ENCODE measurements at places on chromosomes 16 and 17.
A peak's percentile ranks its signal among the peaks of the same experiment; 100 is the strongest.

DNA sequence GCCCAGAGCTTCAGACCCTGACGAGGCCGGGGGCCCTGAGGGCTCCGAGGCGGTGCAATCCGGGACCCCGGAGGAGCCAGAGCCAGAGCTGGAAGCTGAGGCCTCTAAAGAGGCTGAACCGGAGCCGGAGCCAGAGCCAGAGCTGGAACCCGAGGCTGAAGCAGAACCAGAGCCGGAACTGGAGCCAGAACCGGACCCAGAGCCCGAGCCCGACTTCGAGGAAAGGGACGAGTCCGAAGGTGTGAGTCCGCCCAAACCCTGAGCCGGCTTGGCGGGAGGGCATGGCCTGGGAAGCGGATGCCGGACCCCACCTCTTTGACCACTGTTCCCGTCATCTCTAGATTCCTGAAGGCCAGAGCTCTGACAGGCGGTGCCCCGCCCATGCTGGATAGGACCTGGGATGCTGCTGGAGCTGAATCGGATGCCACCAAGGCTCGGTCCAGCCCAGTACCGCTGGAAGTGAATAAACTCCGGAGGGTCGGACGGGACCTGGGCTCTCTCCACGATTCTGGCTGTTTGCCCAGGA is 4.4 kb downstream of the NOL3 start:
- DNase-seq: no peak

- DNase-seq: no peak
These were observed 7.5 kb upstream of the NFATC2IP start for GRCh38 chr16:28943281-28943680.

- DNase-seq: no peak
These were observed 58.3 kb downstream of the HIC1 start for GRCh38 chr17:2113279-2113622.

DNA sequence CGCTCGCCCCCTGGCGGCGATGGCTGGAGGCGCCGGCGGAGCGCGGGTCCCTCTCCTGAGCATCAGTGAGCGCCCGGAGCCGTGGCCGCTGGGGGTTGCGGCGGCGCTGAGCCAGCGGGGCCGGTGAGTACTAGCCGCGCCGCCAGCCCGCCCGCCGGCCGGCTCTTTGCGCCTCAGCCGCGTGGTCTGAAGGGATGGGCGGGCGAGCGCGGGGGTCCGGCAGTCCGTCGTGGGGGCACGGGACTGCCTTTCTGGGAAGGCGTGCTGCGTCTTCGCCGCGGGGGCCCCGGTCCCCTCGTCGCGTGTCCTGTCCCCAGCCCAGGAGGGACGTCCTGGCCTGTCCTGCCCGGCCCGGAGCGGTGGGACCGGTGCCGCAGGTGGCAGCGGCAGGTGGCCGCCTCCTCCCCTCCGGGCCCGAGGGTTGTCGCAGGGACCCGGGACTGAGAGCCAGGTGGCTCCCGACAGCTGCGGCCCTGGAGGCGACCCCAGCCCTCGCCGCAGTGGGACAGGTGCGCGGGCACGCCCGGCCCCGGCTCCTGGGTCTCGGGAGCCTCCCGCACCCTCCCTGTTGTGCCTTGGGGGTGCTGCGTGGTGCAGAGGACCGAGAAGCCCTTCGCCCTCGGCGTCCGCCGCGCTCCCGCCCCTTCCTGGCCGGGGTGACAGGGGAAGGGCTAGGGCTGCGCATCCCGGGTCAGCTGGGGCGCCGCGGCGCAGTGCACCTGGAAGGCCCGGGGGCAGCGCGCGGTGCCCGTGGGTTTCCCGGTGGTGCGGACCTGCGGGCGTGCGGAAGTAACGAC is at the start of gene SPECC1:
TSS of gene SPECC1 (plus strand) at position 58 of the 797 bp plus-strand sequence. CDS start 87,293 bp downstream, outside the sequence.
- DNase-seq: peak; percentile 60

- DNase-seq: no peak
These were observed 508.9 kb downstream of the WWOX start for GRCh38 chr16:78608305-78608776.

- DNase-seq: peak; percentile 1
These were observed 52.8 kb downstream of the GSG1L start for GRCh38 chr16:28010671-28011070.

DNA sequence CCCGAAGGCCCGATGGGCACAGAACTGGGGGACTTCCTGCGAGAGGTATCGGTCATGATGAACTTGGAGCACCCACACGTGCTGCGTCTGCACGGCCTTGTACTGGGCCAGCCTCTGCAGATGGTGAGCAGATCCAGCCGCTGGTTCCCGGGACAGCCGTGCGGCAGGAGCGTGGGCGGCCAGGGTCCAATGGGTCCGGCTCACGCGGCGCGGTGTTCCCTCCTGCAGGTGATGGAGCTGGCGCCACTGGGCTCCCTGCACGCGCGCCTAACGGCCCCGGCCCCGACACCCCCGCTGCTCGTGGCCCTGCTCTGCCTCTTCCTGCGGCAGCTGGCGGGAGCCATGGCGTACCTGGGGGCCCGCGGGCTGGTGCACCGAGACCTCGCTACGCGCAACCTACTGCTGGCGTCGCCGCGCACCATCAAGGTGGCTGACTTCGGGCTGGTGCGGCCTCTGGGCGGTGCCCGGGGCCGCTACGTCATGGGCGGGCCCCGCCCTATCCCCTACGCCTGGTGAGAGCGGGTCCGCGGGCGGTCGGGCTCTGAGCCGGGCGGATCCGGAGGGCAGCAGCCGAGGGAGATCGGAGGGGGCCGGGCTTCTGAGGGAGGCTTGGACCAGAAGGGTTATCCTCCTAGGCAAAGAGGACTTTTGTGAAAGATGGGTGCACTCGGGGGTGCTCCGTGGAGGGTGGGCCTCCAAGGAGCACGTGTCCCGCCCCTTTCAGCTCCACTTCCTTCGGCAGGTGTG is 3.0 kb downstream of the TNK1 start:
- DNase-seq: peak; percentile 30

DNA sequence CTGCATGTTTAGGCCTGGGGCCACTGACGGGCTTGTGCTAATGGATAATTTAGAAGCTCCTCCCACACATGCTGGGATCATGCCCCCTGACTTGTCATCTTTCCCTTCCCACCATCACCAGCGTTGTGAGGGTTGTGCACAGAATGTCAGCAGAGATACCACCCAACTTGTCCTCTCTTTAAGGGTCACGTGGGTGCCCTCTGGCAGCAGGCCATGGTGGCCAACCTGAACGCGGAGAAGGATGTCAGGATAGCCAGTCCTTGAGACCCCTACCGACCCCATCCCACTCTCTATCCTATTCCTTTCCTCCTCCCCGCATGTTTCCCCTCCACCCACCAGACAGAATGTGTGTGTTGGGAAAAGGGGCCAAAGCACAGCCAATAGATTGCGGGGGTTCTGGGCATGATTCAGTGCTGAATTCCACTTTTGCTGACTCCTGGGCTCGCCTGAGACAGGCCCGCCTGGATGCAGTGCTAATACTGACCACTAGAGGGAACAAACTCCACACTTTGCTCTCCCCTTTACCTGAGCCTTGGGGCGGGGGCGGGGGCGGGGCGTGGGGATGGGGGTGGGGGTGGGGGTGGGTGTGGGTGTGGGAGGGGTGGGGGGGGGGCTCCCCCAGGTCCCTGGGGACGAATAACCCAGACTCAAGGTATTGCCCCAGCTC is at the start of gene GH2:
TSS of gene GH2 (minus strand) at position 10 of the 667 bp plus-strand sequence. CDS start 143 bp downstream, outside the sequence.
- DNase-seq: peak; percentile 44

DNA sequence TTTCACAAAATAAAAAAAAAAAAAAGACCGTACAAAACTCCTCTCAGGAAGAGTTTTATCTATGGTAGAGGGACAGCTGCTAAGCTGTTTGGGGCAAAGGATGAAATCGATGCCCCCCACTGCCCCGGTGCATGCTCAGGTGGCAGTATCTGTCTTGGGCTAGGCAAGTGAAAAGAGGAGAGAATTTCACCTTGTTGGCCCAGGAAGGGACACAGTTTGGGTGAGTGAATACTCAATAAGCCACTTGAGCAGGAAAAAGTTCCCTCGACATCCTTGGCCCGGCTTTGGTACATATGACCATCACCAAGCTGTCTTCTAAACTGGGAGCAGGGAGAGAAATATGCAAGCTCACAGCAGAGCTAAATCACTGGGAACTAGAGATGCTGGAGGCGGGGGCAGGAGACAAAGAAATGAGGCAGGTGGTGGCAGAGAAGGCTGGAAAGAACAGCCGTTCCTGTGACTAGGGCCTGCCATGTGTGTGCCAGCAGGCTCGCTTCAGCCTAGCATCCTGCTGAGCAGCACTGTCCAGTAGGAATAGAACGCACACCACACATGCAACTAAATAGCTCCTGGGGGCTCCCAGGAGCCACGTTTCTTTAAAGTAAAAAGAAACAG is 8.2 kb upstream of the EIF1 start:
- DNase-seq: no peak

GRCh38 chr16:68910051-68910450 is 66.7 kb downstream of the TANGO6 start:
- DNase-seq: no peak

GRCh38 chr16:70770626-70771552 is 30.1 kb downstream of the VAC14 start:
- DNase-seq: peak; percentile 60

DNA sequence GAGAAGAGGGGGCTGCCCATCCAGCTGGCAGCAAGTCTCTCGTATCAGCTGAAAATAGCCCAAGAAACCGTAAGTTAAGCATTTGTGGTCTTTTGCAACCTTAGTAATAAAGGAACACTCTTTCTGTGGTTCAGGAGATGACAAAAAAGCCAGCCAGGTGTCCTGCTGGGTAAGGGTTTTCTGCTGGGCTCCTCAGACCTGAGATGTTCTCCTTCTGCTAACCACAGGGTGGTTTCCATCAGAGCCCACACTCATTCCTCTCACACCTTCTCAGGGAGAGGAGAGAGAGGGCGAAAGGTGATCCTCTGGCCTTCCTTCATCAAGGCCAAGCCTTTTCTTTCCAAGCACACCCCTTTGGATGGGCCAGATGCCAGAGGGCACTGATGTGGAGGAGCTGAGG is 70.7 kb downstream of the TEX14 start:
- no peak for DNase-seq

DNA sequence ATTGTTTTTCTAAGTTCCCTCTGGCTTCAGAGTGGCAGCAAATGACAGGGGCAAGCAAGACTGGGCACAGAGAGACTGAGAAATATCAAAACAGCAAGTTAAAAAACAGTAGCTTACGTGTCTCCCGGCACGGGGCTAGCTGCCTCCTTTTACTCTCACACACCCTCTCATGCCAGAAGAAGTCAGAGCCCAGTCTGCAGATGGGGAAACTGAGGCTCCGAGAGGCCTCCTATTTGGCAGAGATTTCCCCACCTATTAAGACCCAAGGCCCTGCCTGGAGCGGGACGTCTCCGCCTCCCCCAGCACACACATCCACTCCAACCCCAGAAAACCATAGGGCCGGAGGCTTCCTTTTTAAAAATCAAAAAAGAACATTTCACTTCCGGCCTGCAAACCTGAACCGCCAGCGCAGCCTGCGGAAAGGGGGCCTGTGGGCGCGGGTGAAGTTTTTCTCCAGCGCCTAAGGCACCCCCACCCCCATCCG is 832 bp downstream of the CARHSP1 start:
- no peak for DNase-seq

GRCh38 chr17:67666710-67667109 is 51.0 kb upstream of the NOL11 start:
- no peak for DNase-seq

DNA sequence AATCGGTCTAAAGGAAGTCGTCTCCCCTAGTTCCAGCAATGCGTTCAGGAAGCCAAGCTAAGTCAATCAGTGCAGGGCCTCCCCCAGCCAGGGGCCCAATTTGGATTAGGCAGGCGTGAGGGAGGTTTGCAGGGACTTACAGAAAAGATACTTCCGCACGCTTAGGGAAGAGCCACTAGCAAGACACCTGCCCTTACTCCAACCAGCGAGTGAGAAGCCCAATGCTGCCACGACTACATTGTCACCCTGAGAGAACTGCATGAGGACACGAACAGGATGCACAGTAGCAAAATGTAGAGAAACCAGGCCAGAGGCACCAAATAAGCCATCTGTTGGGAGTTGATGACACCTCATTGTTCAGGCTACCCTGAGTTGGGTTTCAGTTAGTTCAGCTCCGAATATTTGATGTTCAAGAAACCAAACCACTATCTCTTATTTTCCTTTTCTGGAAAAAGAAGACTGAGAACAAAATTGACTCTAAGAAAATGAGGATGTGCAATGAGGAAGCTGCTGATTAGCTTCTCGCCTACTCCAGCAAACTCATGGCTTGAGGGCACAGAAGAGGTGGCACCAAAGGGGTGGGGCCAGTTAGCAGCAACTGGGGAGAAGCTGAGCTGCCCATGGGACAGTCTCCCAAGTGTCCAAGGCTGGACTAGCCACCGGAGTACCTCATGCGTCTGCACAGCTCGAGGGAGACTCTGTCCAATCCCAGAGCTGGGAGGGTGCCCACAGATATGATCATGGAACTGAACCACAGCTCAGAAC is 29.3 kb downstream of the TK2 start:
- no peak for DNase-seq

DNA sequence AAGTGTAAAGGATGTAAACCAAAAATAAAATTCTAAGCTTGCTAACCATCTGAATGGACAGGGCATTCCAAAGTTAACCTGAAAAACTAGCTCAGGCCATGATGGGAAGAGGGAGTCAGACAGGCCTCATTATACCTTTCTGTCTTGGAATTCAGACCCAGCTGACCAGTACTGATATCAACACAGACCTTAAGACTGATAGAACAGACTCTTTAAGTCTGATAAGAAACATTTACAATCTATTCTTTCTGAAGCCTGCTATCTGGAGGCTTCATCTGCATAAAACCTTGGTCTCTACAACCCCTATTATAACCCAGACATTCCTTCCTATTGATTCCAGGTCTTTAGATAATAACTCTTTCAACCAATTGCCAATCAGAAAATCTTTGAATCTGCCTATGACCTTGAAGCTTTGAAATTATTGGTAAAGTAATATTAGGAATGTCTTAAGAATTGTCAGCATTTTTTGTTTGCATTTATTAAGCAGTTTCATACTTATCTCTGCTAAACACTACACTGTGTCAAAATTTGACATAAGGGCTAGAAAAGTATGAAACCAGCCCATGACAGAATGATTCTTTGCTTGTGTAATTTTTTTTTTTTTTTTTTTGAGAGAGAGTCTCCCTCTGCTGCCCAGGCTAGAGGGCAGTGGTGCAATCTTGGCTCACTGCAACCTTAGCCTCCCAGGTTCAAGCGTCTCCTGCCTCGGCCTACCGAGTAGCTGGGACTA is 12.9 kb upstream of the PRSS54 start:
- no peak for DNase-seq
